D721Med (cell line): ENCODE measurements at places on chromosomes 6 and 20.

GRCh38 chr6:101290346-101290745 is 103.2 kb upstream of the GRIK2 start:
- no peak for DNase-seq

- no peak for DNase-seq
Observed at GRCh38 chr6:128491610-128492206, 28.7 kb downstream of the PTPRK start.

GRCh38 chr6:36914227-36914794 is 28.6 kb downstream of the C6orf89 start:
- no peak for DNase-seq

DNA sequence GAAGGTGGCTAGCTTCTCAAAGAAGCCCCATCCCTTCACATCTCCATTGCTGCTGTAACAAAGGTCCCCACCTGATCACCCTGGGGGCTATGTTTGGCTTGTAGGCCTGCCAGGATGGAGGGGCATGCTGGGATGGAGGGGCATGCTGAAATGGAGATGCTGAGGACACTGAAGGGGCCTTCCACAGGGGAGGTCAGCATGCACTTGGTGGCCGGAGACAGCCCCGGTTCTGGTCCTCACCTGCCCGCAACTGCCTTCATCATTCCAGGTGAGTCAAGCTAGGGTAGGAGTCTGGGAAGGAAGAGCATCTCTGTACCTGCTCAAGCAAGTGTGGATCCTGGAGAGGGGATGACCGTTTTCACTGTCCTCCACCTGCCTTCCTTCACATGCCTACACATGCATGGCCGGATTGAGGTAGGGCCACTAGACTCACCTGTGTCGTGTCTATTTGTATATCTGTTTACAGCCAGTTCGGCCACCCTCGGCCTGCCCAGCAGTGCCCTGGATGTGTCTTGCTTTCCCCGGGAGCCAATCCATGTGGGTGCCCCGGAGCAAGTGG is 6.0 kb downstream of the L3MBTL1 start:
- no peak for DNase-seq

GRCh38 chr20:19588241-19588640 is 169.8 kb upstream of the RIN2 start:
- no peak for DNase-seq

DNA sequence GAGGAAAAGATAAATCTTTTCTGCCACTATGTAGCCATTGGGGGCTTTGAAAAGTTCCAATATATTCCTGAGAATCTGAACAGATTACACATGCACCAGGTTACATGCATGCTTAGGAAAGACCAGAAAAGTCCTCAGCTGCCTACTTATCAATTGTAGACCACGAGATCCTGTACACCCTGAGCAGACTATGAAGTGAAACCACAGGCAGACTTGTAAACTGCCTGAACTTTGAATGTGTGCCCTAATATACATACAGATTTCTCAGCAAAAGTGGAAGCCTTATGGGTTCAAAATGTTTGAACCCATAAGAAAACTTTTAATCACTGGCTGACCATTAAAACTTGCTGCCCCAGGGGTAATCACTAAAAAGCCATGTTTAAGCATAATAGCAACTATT is 273.5 kb upstream of the RUNX2 start:
- DNase-seq, result no peak

- no peak for DNase-seq
Observed at GRCh38 chr20:60117065-60117464, 158.8 kb downstream of the CDH26 start.

DNA sequence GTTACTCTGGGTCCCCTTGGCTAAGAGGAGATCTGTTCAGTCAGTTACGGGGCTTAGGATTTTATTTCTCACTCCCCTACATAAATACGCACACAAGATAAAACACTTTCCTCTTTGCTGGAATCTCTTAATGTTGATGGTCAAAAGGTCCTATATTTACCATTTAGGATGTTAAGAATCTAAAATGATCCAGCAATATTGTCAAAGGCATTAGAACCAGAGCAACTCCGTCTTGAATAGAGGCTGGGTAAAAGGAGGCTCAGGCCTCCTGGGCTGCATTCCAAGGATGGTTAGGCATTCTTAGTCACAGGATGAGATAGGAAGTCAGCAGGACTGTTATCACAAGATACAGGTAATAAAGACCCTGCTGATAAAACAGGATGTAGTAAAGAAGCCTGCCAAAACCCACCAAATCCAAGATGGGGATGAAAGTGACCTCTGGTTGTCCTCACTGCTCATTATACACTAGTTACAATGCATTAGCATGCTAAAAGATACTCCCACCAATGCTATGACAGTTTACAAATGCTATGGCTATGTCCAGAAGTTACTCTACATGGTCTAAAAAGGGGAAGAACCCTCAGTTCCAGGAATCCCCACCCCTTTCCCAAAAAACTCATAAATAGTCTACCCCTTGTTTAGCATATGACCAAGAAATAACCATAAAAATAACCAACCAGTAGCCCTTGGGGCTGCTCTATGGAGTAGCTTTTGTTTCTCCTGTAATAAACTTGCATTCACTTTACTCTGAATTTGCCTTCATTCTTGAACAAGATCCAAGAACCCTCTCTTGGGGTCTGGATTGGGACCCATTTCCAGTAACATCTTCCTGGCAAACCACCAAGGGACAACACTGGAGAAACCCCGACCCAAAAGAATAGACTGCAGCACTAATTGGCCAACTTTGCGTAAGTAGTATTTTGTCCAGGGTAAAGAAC is 107.5 kb downstream of the DTNBP1 start:
- DNase-seq, result no peak

- peak; percentile 68 for DNase-seq
Observed at GRCh38 chr6:43455531-43456428, at the start of gene DLK2. TSS of gene DLK2 (minus strand) at chr6:43455548. CDS start at chr6:43454825, 723 bp downstream.

DNA sequence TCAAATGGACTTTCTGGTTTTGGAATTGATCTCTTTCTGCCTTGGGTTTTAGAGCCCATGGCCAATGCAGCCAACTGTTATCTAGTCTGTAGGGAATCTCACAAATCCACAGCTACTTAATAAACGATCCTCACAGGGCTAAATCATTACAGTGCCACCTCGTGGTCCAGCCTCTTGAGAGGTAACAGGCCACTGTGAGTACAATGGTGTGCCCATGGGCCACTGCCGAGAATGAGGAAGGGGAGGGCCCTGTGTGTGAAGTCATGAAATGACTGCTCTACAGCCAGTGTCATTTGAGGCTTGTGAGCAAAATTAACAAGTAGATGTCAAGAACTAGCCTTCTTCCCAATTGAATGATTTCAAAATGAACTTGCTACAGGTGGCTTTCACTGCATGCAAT is 54.3 kb upstream of the GMPR start:
- no peak for DNase-seq

DNA sequence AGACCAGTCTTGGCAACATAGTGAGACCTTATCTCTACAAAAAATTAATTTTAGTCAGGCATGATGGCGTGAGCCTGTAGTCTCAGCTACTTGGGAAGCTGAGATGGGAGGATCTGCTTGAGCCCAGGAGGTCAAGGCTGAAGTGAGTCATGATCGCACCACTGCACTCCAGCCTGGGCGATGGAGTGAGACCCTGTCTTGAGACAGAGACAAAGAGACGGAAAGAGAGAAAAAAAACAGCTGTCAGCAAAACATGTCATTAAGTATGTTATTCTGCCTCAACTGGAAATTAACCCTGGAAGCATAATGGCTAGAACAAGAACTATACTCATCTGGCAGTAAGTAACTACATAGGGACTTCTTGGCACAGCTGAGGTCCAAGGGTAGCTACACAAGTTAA is 7.2 kb downstream of the MMS22L start:
- no peak for DNase-seq

DNA sequence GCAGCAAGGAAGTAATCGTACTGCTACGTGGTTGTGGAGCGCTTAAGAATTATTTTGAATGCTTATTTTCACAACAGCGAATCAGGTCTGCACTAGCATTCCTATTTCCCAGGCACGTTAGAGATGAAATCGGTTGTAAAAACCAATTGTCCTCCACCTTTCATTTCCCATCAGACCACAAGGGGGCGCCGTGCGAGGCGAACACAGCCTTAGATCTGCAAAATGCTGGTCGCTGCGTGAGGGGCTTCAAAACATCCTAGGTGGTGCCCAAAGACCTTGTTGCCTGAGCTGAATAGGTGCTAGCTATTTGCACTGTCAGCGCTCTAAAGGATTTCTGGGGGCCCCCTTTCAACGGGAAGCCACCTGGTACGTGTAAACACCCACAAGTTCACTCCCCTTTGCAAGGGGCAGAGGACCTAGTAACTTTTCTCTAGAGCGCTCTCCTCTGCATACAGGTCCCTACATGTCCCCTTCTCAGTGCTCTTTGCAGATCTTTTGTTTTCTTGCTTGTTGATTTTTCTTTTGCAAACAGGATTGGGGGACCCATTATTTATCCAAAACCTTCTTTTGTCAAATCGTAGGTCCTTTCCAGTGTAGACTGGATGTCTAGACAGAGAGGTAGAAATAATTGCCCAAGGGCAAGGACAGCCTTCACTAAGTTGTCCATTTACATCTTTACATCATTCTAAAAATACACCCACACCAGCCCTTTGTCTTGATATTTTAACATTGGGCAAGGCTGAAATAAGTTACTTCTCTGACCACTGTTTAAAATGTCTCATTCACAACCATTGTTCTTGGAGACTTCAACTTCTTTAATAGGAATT is 59.8 kb downstream of the NEDD9 start:
- no peak for DNase-seq

GRCh38 chr6:132400555-132400882 is 756 bp downstream of the MOXD1 start:
- DNase-seq, result no peak

DNA sequence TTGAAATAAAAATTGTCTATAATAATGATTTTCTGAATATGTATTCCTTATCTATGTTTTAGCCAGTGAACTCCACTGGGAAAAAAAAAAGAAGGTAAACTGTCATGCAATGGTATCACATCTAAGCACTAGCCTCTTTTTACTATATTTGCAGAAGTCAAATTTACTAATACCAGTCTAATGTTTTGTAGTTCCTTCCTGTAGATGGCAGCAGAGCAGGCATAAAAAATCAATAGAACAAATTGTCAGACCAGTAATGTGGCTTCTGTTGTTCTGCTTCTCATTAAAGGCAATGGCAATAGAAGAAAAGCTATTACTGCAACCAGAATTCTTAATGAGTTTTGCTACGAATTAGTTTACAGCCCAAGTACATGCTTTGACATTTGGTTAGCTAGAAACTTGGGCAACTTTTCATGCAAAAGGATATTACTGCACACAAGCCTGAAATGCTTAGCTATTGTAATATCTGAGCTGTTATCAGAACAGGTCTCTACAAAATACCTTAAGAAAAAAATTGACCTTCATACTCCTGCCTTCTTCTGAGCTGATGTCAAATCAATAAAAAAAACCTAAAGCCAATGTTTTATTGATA is 476.9 kb downstream of the KHDRBS2 start:
- DNase-seq, result no peak
